G401 (cell line): ENCODE measurements at places on chromosomes 7 and 10. TPM values are rescaled to one million over a fixed set of nuclear protein-coding genes. Genes with fewer than 3 reads are reported as not detected.

- no peak for DNase-seq
These were observed 3.7 kb downstream of the OGA start for GRCh38 chr10:101814466-101815071.

DNA sequence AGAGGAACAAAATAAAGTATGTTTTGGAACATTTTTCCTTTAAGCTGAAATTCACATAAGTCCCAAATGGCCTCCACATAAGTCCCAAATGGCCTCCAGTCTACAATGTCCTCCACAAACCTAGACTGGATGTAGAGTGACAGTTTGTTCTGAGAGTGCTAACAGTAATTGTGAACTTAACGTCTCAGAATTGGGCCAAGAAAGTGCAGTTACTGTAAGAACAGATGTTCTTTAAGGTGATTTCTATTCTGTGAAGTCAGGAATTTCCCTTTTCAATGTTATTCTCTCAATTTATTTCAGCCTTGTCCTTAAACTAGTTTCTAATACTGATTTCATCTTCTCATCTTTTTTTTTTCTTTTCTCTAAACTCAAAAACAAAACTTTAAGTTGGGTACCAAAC lies 188.7 kb upstream of the SEMA3E start:
- no peak for DNase-seq

DNA sequence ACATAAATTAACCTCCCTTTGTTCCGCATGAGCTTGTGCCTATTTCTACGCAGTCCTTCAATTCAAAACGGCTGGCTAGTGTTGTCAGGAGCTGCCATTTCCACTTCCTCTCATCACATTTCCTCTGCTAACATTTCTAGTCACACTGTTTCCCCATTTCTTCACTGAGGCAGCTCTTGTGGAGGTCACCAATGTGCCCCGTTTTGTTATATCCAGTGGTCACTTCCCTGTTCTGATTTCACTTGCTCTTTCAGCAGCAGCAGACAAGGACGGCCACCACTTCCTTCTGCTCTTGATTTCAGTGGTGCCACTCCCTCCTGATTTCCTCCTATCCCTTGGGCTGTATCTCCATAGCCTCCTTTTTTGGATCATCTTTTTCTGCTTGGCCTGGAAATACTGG lies 64.8 kb upstream of the SEC61G start:
- no peak for DNase-seq

- no peak for DNase-seq
These were observed 280.6 kb downstream of the DNAJB6 start for GRCh38 chr7:157617401-157617800.

- no peak for DNase-seq
These were observed 112.5 kb downstream of the MAD1L1 start for GRCh38 chr7:2120251-2120660.

DNA sequence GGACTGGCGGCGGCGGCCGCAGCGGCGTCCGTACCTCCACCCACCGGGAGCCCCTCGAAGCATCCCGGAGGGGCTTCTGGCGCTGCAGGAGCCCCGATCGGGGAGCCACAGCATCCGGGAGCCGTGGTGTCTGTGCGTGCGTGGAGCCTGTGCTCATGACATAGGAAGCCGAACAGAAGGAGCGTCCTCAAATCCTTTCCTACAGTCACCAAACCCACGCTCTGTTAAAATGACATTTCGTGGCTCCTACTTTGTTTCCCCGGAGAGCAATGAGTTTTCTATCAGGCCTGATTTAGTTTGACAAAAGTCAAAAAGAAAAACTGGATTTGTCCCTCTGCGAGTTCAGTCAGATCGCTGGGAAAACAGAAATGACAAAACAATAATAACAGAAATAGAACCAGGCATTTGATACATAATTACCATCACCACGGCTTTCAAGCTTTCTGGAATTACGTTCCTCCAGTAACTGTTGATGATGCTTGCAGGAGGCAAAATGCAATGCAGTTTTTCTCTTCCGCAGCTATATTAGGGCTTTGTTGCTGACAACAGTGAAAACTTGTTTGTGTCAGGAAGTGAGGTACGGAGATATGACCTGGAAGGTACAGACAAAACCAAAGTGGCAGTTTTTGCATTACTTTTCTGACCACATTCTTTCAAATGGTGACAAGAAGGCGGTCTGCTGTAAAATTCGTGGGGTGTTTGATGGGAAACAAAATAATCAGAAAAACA lies 219.3 kb upstream of the MKLN1 start:
- DNase-seq = peak; percentile 57

GRCh38 chr10:61918140-61918539 lies 16.6 kb downstream of the ARID5B start:
- DNase-seq = no peak

DNA sequence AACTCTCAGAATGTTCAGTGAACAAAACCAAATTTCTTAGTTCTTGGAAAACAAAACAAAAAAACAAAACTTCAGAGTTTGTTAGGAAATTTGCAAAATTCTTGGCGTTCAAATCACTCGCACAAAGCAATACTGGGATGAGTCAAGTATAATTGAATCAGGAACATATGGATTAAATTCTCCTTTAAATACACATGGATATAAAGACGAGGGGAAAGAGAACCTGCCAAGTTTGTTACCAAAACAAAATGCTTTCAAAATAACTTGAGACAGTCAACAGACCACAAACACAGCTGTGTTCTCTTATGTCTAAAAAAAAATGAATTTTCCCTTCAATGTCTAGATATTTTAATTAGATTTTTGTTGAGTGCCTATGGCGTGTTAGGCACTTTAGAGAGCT lies 93.5 kb upstream of the MPP7 start:
- DNase-seq = no peak

GRCh38 chr7:155354371-155355048 lies 56.8 kb downstream of the INSIG1 start:
- no peak for DNase-seq

AOAH gene
- total RNA-seq = 3.2 and 5.2 TPM in 2 replicates

OPALIN gene
- not detected in 2 replicates for total RNA-seq
